ENCODE measurements at places on chromosomes 5 and 9. TPM values are rescaled to one million over a fixed set of nuclear protein-coding genes. Genes with fewer than 3 reads are reported as not detected.

Gene PAEP
- not detected for total RNA-seq

Gene ZDHHC21
- total RNA-seq = 8.3 TPM

Gene CRHBP
- not detected for total RNA-seq

DNA sequence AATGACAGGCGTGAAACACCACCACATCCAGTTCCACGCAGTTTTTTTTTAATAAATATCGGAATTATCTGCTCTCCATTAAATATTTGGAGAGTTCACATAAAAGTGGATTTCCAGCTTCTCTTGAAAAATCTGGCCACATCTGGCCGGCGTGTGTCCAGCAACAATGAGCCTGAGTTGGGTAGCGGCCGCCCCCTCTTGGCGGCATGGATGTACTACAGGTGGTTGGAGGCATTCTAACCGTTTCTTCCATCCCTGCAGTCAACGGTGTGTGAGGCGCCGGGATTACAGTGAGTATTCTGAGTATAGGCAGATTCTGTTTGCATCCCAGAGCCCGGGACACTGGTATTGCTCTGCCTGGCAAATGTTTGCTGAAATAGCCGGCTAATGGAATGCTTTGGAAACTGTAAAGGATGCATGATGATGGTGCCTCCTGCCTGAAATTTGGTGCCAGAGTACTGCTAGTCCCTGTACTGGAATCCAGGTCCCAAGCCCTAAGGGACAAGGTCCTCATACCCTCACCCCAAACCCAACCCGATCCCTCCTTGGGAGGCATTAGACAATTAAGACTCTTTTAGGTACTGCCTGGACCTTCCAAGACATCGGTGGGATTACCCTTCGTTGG lies 13.6 kb upstream of the GM2A start:
- peak; percentile 63 for DNase-seq

- peak; percentile 74 for DNase-seq
Measured at GRCh38 chr9:18362901-18363685, 110.9 kb upstream of the ADAMTSL1 start.

Gene TXNDC8
- not detected for total RNA-seq

GRCh38 chr5:83209963-83210362 lies 132.6 kb downstream of the XRCC4 start:
- no peak for DNase-seq

DNA sequence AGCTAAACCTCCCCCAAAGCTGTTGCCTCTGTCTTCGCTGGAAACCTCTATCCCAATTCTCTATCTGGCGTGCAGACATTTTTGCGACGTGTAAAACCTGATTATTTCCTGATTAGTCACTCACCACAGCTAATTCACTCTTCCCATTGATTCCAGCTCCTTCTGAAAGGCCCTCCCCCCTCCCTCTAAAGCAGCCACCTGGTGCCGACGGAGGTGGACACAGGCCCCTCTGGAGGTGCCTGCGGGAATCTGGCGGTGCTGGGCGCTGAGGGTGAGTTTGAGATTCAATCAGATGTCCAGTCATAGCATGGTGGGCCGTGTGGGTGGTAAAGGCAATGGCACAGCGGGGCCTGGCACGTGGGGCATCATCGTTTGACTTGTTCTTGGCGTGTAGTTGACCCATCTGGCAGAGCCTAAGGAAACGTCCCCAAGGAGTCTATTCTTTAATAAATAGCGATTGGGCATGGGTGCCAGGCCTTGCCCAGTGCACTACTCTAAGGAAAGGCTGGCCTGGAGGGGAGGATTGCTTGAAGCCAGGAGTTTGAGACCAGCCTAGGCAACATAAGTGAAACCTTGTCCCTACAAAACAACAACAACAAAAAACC lies 271.1 kb upstream of the MVB12B start:
- peak; percentile 17 for DNase-seq

DNA sequence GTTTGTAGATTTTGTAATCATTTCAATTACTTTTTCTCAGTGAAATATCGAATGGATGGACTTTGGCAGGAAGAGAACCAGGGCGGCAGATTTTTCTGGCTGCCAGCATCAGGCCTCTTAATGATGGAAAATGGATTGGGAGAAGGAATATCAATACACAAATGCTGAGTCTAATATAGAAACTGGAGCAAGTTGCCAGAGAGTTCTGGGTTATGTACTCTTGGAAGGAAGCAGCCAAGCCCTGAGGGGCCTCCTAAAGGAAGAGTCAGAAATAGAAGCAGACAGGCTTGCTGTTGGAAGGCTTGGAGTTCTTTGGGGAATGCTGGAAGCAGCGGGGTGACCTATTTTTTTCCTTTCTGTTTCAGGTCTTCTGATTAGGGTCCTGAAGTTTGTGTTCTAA lies 428.6 kb downstream of the DMAC1 start:
- no peak for DNase-seq

DNA sequence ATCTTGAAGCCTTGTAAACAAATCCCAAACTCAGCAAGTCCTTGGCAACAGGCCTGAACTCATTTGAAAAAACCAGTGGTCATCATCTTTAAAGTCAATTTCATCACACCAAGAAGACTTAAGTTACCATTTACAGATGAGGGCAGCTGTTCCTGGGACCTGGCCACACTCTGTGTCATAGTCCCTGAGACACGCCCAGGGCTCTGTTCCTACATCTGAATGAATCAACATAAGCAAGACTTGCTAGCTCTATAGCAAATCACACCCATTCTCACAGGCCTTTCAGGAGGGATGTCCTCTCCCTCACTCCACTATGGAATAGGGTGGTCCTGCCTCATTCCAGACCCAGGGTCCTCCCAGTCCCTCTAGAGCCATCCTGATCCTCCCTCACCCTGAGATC lies 142.8 kb downstream of the NSG2 start:
- no peak for DNase-seq

DNA sequence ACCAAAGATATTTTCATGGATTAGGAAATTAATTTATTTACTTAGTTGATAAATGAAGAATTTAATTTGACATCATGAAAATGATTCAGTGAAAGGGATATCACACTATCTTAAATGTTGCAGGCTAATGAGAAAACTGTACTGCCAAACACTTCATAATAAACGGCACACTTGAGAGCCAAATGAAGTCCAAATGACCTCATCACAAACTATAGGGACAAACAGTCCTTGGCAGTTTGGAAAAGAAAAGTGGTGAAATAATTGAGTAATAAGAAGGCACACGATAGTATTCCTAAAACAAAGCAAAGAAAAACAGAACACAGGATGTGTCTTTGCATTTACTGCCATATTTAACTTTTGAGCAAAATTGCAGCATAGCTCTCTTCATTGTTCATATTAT lies 116.9 kb upstream of the TLR4 start:
- no peak for DNase-seq

GRCh38 chr5:55104036-55104772 lies 1.8 kb downstream of the GZMA start:
- no peak for DNase-seq

GRCh38 chr9:70510157-70510770 lies 95.8 kb upstream of the KLF9 start:
- DNase-seq = no peak

DNA sequence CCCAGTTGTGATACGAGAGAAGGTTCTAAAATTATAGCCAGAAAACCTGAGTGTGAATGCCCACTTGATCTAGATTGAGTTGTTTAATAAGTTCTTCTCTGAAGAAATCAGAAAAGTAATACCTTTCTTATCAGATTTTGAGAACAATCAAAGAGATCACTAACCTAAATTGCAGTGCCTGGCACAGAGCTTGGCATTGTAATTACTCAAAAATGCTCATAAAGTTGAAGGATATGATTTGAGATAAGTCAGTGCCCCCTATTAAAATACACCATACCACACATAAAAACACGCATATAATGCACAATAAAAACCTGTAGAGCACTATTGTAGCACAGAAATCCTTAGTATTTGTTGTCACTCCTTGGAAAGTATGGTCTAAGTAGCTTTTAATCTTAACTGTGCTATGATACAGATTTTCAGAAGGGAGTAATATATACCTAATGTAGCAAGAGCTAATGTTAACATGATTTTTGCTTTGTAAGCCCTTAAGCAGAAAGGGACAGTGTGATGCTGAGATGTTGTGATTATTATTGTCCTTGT lies 257.5 kb upstream of the CDH18 start:
- DNase-seq = no peak

DNA sequence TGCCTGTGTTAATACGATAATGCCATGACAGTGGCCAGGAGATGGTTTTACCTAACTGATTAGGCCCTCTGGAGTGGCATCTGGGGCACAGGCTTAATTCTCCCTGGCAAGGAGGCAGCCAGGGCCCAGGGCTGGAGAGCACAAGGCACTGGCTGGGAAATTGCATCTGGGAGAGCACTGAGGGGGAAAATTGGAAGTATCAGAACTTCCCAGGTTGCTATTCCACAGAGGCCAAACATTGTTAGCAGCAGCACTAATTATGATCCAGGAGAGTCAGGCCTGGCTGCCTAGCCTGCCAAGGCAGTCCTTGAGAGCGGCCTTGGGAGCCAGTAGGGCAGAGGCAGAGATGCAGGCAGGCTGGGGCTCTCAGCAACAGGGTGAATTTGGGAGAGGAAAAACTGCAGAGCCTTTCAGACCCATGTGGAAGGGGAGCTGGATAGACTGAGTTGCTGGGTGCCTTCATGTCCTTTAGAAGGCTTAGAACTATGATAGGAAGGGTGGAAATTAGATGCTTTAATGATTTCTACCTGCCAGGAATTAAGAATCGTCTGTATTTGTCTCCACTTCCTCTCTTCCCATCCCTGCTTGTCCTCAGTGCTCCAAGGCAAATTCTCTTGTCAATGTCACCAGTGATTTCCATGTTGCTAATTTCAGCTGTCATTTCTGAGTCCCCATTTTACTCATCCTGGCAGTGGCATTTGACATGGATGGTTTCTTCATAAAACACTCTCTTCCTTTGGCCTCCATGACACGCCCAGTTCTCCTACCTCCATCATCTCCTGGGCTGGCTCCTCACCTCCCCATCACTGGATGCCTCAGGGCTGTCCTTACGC lies 56.1 kb upstream of the HSPA9 start:
- no peak for DNase-seq

- no peak for DNase-seq
Measured at GRCh38 chr5:86403190-86403589, 214.6 kb upstream of the COX7C start.

GRCh38 chr9:92173318-92173717 lies 58.1 kb upstream of the SPTLC1 start:
- DNase-seq = no peak

DNA sequence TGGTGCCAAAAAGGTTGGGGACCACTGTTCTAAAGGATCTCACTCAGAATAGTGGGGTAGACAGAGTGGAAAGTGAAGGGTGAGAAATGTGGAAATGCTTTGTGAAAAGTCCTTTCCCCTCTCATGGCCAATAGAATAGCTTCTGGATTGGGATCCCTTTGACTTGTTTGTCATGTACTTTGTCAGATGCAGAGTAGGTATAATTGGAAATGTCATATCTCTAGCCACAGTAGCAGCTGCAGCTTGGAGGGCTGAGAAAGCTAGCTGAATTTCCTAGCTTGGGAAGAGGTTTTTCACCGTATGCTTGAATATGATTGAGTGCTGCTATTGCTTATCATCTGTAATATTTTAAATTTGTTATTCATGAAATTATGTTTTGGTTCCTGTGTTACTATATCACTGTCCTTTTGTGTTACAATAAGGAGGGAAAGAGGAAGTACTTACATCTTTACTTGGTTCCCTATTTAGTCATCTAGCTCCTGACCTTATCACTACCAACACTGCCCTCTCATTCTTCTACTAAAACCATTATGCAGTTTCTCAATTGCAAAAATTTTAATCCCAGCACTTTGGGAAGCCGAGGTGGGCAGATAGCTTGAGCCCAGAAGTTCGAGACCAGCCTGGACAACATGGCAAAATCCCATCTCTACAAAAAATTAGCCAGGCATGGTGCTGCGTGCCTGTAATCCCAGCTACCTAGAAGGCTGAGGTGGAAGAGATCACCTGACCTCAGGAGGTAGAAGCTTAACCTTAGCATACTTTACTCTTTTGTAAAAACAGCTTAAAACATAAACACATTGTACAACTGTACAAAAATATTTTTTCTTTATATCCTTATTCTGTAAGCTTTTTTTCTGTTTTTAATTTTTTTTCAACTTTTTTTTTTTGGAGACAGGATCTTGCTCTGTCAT lies 12.4 kb downstream of the SLC30A5 start:
- no peak for DNase-seq

Gene TMC1
- not detected for total RNA-seq

DNA sequence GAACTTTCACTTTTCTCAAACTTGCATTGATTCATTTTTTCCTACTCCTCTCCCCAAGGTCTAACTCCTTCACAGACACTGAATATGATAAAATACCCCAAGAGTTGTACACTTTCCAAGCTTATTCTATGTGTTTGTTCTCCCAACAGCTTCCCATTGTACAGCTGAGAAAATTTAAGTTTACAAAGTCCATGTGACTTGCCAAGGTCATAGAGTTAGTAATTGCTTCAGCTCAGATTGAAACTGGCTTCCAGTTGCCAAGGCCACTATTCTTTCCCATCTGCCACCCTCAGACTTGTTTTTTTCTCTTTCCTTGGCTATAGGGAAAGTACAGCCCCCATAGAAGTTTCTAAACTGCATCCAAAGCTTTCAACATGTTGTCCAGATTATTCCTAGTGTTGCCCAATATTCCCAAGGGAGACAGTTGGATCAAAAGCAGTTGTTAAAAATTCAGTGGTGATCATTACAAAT lies 34.8 kb downstream of the TNFSF8 start:
- DNase-seq = peak; percentile 23

- peak; percentile 77 for DNase-seq
Measured at GRCh38 chr5:137492331-137492730, 6.8 kb downstream of the SPOCK1 start.

DNA sequence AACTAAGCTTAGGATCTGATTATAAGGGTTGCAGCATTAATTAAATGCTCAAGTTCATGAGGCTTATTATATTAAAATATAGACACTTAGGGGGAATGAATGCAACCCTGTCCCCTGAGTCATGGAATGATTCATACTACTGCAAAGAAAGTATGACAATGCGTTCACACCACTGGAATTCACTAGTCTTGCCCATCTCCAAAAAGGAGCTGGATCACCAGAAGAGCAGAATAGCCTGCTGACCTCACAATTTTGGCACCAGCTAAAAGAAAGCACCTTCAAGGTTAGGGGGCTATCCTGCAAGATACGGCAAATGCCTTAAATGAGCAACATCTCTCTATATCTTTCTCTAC lies 32.0 kb upstream of the TMED7 start:
- DNase-seq = peak; percentile 81

Gene SPACA9
- total RNA-seq = 1.1 TPM

DNA sequence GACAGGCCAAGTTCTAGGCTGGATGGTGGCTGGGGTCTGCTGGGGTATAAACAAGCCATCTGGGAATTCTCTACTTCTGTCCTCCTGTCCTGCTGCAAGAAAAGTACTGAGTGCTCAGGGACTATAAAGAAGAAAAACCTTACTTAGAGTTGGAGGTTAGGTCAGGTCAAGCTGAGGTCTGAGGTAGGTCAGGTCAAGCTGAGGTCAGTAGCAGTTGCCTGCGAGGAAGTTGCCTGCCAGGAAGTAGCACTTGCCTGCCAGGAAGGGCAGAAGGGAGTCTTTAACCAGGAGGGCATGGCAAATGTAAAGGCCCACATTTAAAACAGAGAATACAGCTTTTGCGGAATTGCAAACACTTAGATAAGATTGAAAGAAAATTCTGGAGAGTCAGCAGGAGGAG lies 51.3 kb upstream of the PRLR start:
- DNase-seq = no peak

GRCh38 chr5:128328446-128328845 lies 209.6 kb downstream of the FBN2 start:
- no peak for DNase-seq

- peak; percentile 85 for DNase-seq
Measured at GRCh38 chr5:76789991-76790581, 28.7 kb upstream of the F2RL1 start.

Data from IMR-90 (cell line).